NCI-H460 (cell line): ENCODE measurements at places on chromosomes 16 and 17. TPM values are rescaled to one million over a fixed set of nuclear protein-coding genes. Genes with fewer than 3 reads are reported as not detected.

Gene WBP2
- 32.0 and 36.7 TPM in 2 replicates for total RNA-seq

Gene CSH2
- not detected in 2 replicates for total RNA-seq

Gene PHAF1
- 35.0 and 36.8 TPM in 2 replicates for total RNA-seq

DNA sequence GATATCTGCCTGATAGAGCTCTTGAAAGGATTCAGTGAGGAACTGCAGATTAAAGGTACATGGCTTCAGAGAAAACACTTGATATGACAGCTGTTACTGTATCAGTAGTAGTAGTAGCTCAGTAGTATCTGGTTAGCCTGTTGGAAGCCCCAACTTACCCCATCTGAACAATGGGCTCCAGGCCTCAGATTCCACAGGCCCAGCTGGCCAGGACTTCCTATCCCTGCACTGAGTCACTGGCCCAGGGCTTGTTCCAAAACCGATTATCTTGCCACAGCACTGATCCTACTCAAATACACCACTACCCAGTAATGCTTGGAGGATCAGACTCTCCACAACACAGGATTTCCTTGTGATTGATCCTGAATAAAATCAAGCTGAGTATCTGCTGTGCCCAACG, 32.6 kb downstream of the DCUN1D3 start:
- DNase-seq = no peak

DNA sequence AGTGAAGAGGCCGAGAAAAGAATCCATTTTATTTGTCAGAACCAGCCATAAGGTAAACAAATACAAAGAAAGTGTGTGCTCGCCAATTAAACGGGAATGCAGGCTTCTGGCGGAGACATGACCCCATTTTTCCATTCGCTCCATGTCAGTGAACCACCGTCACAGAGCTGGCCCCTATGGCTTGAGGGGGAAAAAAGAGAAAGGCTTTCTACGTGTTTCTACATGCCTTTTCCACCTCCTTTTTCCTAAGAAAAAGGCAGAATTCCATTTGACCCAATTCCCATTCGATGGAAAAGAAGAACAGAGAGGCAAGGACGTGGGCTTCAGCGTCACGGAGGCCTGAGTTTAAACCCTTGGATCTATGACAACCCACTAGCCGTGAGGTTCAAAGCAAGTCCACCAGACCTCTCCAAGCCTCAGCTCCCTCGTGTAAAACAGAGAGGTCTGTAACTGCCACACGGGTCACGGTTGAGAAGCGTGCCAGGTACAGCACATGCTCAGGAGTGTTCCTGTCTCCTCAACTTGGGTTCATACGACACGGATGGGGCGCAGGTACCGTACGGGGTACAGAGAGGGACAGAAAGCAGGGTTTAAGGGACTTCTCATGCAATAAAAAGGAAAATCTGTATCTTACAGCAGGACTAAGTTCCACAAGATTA, 91.9 kb downstream of the NXN start:
- no peak for DNase-seq

- no peak for DNase-seq
Measured at GRCh38 chr17:62801553-62802114, 6.5 kb downstream of the MARCHF10 start.

GRCh38 chr17:78947235-78948149, 22.3 kb upstream of the TIMP2 start:
- no peak for DNase-seq
